EH (cell line): ENCODE measurements at places on chromosomes 12 and 14.

GRCh38 chr12:24931666-24932405, 17.1 kb downstream of the BCAT1 start:
- peak; percentile 52 for DNase-seq

- no peak for DNase-seq
Measured at GRCh38 chr12:89474615-89475014, 50.0 kb downstream of the GALNT4 start.

- DNase-seq: no peak
Measured at GRCh38 chr14:82009076-82009475, 475.4 kb upstream of the SEL1L start.

- peak; percentile 2 for DNase-seq
Measured at GRCh38 chr14:79167957-79168356, 997.8 kb downstream of the NRXN3 start.

DNA sequence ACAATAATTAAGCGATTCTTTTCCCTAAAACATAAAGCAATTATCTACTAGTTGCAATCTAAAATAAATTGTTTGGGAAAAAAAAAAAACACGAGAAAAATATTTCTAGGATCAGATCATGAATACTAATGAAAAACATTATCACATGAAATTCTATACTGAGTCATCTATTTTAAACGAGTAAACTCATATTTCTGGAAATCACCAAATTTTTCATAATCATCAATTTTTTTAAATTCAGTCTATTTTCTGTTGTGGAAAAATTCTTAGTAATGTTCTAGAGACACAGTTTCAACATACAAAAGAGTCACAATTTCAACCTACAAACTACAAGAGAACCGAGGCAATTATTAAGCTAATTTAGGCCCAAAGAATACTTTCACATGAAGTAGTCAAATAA, 245.6 kb upstream of the SOX5 start:
- no peak for DNase-seq

DNA sequence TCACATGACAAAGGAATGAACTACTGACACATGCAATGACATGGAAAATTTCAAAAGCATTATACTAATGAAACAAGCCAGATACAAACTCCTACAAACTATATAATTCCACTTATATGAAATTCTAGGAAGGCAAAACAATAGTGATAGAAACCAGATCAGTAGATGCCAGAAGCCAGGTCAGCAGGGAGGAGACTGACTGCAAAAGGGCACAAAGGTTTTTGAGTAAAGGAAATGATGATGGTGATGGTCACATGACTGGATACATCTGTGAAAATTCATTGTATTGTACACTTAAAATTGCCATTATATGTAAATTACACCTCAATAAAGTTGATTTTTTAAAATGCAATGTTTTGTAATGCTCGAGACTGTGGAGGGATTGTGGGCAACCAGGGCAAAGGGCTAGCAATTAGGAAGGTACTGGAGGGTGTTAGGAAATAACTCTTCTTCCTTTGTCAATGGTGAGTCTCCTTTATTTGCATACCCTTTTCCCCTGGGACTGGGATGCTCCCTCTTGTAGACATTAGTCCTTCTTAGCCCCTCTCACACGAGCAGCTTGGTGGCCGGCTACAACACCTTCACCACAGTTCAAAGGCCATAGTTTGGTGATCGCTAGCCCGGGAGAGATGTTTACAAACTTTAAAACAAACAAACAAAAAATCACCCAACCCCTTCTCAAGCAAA, 6.7 kb upstream of the PRPF40B start:
- DNase-seq: no peak

- no peak for DNase-seq
Measured at GRCh38 chr12:121279507-121279915, 17.0 kb downstream of the CAMKK2 start.

GRCh38 chr14:103078860-103079587, 5.0 kb upstream of the LBHD2 start:
- DNase-seq: no peak

DNA sequence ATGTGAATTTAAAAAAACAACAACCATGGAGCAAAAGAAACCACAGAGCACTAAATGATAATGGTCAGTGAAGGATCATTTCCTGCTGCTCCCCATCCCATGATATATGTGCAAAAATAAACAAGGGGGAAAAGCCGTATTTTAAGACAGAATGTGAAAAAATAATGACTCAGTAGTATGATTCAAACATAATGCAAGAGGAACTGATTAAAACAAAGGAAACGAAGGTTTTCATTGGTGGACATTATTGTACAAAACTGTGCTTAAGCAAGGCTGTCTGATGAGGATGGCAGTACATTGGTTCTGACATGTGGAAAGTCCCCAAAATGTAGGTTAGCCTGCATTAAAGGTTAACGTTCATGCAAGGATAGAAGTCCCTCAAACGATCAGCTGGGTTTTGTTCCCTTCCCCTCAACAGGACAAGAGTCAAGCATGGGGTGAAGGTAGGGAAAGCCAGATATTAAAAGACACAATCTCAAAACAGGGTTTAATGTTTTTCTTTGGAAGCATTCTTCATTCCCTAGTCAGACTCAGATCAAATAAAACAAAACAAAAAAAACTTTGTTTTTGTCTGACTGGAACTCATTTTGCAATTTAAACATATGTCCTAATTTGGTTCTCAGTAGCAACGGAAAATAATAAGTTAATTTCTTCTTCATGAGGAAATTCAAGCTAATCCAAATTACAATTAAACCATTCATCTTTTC, 26.3 kb upstream of the PTGDR start:
- peak; percentile 87 for DNase-seq

DNA sequence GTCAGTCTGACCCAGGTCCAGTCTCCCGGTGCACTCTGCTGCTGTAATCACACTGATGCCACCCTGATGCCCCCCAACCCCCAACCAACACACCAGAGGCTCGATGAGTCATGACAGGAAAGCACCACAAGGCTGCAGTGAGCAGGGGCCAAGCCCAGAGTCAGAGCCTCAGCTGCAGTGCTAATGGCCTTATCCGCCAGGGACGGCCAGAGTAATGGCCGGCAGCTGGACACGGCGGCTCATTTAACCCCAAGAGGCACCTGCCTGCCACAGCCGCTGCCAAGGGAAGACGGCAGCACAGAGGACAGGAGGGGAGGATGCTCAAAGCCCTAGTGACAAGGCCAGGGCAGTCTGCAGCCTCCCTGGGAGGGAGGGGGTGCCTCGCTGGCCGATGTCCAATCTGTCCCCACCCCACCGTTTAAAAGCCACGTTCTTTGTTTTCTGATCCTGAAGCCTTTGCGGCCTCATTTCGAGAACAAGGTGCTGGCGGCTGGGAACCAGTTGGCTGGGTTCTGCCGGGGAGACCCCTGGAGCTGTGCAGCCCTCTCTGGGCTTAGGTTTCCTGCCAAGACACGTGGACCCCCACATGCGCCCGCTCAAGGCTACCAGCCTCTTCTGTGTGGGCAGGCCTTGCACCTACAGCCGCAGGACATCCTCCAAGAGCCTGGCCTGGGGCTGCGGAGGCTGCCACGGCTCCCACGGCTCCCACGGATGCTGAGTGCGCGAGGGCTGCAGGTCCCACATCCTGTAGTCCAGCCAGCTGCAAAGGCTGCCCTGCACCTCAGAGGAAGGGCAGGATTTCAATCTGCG, 13.1 kb downstream of the CCDC85C start:
- peak; percentile 76 for DNase-seq

- no peak for DNase-seq
Measured at GRCh38 chr14:71824816-71825215, 107.4 kb upstream of the RGS6 start.

GRCh38 chr14:89903340-89903952, 51.1 kb downstream of the EFCAB11 start:
- no peak for DNase-seq

DNA sequence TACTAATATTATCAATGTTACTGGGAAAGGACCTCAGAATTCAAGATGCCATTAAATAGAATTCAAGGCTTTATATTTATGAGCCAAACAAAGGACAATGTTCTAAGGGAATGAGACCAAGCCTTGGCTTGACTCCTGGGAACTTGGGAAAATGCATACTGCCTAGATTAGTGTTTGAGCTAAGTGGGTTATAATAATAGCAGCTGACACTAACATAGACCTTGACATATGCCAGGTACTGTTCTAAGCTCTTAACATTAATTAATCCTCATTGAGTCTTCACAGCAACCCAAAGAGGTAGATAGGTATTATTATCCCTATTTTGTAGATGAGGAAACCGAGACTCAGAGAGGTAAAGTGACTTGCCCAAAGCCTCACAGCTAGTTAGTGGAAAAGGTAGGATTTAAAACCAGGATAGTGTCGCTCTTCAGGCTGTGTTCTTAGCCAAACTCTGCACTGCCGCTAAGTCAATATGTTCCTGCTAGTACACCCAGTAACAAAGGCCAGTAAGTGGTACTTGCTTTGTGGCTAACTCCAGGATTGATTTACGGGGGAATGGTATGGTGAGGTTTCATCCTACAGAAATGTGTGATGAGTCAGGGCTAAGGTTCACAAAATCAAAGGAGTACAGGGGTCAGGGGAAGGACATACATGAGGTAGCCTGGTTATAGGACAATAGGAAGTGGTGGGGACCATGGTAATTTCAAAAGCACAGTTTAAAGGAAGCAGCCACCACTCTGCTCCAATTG, 35.8 kb upstream of the PRKAB1 start:
- no peak for DNase-seq

DNA sequence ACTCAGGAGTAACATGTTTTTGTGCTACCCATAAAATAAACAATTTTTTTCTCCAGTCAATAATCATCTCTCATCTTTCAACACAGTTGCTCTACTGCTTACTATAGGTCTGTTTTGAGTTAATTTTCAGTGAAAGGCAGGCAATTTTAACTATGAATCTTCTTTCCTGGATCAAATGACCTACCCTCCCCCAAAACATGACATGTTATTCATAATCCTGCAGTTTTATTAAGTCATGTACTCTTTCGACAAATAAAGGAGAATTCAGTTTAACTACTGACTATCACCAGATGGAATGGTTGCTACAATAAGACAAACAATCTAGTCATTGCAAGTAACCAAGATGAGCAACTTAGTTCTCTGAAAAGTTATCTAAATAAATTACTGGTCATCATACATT, 106.0 kb upstream of the FAR2 start:
- DNase-seq: peak; percentile 82

GRCh38 chr12:46478123-46478522, 105.5 kb upstream of the SLC38A2 start:
- no peak for DNase-seq

- DNase-seq: no peak
Measured at GRCh38 chr12:1865284-1865866, 45.0 kb downstream of the LRTM2 start.

GRCh38 chr14:92926180-92926845, 3.4 kb downstream of the CHGA start:
- no peak for DNase-seq

- no peak for DNase-seq
Measured at GRCh38 chr12:102691773-102692555, 211.6 kb upstream of the IGF1 start.

- no peak for DNase-seq
Measured at GRCh38 chr14:101535232-101535631, 26.1 kb upstream of the DIO3 start.

DNA sequence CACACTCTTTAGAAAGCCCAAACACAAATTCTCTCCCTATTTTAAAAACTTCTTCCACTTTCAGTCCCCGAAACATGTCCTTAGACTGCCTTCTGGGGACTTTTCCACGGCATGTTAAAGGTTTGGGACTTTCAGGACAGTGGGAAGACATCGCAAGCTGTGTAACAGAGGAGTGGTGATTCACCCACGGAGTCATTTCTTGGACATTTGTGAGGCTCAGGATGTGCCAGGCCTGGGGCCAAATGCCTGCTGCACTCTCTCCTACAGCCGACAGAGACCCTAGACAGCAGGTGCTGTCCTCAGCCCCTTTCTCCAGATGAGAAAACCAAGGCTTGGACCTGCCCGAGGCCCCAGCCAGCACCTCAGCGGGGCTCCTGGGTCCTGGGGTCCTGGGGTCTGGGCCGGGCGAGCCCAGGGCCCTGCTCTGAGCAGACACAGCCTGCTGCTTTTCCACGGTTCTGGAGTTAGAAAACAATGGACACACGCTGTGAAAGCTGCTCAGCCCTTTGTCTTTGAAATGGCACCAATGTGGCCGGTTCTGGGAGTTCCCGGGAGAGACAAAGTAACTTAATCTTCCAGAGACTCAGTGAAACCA, 370.2 kb upstream of the SFSWAP start:
- no peak for DNase-seq

DNA sequence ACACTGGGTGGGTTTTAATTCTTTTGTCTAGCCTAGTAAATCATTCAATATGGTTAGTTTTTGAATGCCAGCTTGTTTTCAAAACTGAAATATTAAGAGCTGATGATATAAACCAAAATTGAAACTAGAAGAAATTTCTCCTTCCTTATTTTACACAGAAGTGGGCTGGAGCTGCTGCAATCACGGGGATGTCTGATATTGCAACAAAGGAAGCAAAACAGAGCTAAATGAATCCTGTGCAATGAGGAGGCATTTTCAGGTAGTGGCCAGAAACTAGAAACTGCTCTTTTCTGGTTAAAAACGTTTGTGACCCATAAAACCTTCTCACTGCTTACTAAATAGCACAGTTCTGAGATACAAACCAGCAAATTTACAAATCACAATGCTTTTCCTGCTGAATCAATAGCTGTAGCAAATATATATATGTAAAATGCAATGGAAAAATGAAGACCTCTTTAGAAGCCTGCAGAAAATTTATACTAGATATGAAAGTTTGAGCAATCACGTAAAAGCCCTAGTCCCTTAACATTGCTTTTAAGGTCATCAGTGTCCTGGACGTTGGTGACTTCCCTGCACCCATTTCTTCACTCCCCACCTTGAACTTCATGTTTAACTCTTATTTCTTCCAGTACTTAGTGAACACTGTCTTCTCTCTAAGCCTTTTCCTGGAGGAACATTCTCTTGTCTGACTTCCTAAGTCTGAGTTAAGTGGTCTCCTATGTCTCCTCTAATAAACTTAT, 15.9 kb upstream of the LRRK2 start:
- DNase-seq: no peak

- DNase-seq: no peak
Measured at GRCh38 chr12:24398605-24399004, 449.1 kb upstream of the SOX5 start.

DNA sequence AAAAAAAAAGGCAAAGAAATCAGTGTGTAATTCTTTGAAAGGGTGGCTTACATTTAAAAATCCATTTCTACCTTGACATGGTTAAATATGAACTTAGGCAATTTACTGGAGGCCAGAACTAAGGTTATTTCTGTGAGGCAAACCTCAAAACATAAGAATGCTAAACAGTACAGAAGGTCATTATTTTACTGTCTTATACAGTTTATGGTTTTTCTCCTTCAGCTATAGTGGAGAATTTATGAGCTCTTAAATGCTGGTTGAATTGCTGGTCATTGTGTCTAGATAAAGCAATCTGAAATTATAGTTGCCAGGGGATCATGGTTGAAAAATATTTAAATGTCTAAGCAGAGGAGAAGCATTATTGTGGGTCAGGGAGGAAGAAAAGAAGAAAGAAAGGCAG, 70.5 kb downstream of the TRIM9 start:
- DNase-seq: peak; percentile 10

- peak; percentile 77 for DNase-seq
Measured at GRCh38 chr12:42129595-42130204, 15.0 kb downstream of the GXYLT1 start.

DNA sequence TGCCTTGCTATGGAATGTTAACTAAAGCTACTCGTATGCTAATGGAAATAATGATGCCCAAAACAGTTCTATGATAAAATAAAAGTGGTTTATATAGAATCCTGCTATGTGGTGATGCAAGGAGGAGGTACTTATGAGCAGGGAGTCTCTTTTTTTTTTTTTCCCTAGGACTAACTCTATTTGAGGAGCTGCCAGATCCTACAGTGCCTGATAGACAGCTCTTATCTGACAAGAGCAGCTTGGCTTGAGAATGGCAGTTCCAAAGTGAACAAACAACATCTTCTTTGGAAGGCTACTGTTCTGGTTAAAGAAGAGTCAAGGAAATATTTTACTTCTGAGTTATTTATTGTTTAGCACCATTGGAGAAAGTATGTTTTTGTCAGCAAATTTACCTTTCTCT, 10.2 kb upstream of the ACSM4 start:
- DNase-seq: no peak
